ENCODE measurements at places on chromosomes 4 and X.

- DNase-seq: no peak
Measured at GRCh38 chr4:168521721-168522120, 24.9 kb downstream of the PALLD start.

DNA sequence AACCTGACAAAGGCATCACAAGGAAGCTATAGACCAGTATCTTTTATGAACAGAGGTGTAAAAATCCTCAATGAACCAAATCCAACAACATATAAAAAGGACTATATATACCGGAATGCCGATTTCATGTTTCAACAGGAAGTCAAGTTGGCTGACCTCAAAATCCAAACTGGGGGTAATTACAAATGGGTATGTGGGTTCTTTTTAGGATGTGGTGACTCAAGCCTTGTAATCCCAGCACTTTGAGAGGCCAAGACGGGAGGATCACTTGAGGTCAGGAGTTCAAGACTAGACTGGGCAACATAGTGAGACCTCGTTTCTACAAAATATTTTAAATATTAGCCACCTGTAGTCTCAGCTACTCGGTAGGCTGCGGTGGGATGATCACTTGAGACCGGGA, 10.4 kb downstream of the PRSS48 start:
- DNase-seq: no peak

- DNase-seq: no peak
Measured at GRCh38 chr4:96035727-96036126, 195.8 kb downstream of the PDHA2 start.

DNA sequence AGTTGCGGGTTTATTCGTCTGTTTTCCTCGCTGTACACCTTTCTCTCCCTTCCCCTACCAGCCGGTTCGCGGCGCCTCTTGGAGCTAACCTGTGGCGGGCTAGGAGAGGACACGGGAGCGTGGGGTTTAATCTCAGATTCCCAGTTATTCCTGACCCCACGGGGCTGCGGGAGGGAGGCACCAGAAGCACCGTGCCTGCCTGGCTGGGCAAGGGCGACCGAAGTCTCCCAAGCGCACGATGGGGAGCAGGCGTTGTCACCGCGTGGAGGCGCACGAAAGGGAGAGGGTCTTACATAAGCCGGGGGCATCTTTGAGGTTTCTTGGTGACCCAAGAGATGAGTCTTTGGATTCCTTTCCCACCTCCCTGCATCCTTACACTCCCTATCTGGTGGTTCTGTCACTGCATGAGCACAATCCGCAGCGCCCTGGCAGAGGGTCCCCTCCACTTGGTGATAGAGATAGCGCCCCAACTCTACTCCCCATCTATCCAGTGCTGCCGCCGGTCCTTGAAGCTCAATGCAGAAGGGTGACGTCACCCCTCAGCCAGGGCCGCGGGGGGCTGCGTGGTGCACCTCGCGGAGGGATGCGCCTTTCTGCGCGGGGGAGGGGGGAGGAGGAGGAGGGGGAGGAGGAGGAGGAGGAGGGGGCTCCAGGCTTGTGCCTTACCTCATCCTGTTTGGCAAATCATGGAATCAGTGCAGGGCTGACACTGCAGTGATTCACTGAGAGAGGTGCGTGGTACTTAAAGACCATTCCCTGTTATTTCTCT, 793 bp downstream of the TSPAN7 start:
- peak; percentile 26 for DNase-seq

DNA sequence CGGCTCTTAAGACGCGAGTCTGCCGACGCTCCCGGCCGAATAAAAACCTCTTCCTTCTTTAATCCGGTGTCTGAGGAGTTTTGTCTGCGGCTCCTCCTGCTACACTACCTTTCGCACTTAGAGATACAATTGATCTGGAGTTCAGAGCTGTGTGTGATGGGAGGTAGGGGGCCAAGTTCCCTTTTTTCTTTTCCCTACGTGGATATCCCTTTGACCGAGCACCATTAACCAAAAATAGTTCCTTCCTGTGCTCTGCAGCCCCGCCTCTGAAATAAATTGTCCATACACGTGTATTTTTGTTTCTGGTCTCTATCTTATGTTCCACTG, 555 bp upstream of the PGM2 start:
- peak; percentile 22 for DNase-seq

DNA sequence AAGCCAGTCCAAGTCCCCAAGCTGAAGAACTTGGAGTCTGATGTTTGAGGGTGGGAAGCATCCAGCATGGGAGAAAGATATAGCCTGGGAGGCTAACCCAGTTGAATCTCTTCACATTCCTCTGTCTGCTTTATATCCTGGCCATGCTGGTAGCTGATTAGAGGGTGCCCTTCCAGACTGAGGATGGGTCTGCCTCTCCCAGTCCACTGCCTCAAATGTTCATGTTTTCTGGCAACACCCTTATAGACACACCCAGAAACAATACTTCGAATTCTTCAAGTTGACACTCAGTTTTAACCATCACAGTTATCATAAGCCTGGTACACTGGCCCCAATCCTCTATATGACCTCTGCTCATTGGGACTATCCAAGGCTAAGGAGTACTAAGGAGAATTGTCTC, 124.1 kb upstream of the WDR1 start:
- no peak for DNase-seq

DNA sequence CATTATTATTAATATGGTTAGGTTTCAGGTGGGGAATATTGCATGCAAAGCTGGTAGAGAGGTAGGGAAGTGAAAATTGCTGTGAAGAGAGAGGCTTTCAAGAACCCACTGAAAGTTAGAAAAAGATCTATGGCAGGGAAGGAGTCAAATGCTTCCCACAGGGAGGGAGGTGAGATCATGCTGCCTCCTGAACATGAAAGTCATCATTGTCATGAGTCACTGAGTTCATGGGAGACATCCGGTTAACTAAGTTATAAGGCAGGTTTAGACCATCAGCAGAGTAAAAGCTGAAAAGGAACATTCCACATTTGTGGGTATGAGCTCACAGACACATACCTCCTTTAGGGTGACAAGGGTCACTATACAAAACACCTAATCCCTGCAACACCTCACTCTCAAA, 16.2 kb downstream of the GATB start:
- no peak for DNase-seq

- no peak for DNase-seq
Measured at GRCh38 chr4:24910499-24910898, 2.3 kb downstream of the CCDC149 start.

DNA sequence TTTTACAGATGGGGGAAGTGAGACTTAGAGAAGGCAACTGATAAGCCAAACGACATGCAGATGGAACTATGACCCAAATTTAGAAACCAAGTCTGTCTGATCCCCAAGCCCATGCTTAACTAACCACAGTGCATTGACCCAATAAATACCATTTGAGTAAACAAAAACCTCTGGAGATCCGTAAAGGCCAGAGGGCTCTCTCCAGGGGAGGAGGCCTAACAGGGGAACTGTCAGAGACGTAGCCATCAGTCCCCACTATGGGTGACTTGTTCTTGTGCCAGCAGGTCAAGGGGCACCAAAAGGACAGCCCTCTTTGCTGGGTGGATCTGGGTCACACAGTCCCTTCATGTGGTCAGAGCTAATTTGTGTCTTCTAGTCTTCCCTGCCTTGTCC, 420.2 kb downstream of the BCOR start:
- DNase-seq: no peak

DNA sequence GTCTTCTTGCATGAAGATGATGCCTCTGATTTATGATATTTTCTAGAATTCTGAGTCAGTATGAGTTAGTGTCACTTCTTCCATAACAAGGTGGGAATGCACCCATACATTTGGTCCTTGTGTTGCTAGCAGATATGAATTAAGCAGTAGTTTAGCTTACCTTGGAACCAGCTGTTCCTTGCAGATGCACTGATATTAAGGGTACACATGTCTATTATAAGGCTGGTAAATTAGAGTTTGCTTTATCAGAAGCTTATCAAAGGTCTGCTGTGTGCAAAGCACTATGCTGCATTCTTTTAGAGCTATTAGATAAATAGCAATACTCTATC, 36.5 kb downstream of the AFF1 start:
- no peak for DNase-seq

GRCh38 chrX:6685489-6685888, 150.6 kb upstream of the VCX3A start:
- no peak for DNase-seq

GRCh38 chr4:130422261-130422660, 1326.3 kb downstream of the C4orf33 start:
- DNase-seq: no peak

GRCh38 chrX:97224148-97224547, 340.4 kb downstream of the RPA4 start:
- DNase-seq: no peak

DNA sequence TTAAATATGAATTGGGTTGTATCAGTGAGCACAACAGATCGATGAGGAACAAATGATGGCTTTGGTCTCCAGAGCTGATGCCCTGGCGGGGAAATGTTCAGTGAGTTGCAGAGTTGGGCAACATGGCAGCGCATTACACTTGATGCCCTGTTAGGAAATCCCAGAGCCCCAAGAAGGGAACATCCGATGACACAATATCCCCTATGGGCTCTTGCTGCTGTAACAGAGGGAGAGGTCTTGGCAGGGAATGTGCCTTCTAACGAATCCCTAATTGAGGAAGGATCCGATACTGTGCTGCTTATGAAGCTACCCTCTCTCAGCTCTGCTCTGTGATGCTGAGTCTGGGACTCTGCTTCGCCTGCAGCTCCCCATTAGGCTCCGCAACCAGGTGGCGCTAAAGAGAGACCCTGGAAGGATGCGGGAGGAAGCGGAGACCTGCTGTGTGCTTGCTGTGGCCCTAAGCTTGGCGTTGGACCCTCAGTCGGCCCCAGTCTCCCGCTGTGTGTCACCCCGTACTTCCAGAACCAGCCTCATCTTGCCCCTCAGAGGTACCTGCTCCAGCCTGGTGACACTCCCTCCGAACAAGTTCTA, 38.9 kb downstream of the PDHA1 start:
- DNase-seq: peak; percentile 54

DNA sequence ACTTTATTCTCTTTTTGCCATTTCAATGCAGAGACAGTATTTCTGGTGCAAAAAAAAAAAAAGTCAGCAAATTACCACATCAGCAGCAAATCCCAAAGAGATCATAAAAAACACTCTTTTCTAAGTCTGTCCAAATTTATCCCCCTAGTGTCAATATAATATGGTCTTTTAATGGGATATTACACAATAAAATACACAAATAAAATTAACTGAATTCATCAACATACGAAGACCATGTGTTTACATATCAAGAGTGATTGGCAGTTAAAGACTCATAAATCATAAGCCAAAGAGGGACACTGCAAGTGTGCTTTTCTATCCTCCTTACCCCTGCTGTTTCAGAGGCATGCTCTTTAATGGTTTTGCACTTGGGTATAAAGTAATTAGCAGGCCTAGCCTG, 340.2 kb upstream of the DKK2 start:
- no peak for DNase-seq

GRCh38 chrX:20309806-20310205, 43.1 kb upstream of the RPS6KA3 start:
- no peak for DNase-seq

- DNase-seq: no peak
Measured at GRCh38 chrX:135890087-135890585, 3.1 kb downstream of the CT45A10 start.

DNA sequence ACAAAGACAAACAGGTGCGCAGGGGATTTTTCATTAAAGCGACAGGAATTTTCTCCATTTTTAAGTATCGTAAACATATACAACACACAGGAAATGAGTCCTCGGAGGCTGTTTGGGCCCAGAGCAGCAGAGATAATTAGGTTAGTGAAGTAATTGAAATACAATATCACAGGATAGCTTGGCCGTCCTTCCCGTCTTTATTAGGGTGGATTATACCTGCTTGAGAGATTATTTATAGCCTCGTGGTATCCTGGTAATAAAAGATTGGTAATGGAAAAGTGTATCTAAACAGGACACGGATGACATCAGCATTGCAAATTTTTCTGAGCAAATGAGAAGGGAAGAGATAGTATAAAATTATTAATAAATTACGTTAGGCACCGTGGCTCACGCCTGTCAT, 68.2 kb downstream of the CRLF2 start:
- DNase-seq: no peak

DNA sequence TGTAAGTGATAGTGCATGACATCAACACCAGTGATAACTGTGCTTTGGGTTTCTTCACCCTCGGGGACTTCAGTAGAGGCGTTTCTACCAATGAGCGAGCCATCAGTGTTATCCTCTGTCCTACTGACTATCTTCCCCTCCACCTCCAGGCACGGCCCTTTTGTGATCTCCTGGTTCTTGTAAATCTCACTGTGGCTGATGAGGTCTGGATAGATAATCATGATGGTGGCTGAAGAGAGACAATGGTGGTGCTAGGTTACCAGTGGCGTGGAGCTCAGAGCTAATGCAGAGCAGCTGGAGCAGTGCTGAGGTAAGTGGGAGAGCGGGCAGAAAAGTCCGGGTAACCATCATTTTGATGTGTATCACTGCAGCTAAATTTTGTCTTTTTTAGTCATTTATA, 816.6 kb downstream of the GLUD2 start:
- no peak for DNase-seq

GRCh38 chr4:174156239-174156826, 127.1 kb downstream of the FBXO8 start:
- DNase-seq: no peak

GRCh38 chr4:4730249-4730648, 129.2 kb upstream of the MSX1 start:
- no peak for DNase-seq

GRCh38 chr4:76714226-76714625, 183.7 kb downstream of the SOWAHB start:
- no peak for DNase-seq

- DNase-seq: no peak
Measured at GRCh38 chr4:3054169-3054759, 20.1 kb downstream of the HTT-AS start.

- no peak for DNase-seq
Measured at GRCh38 chrX:31213941-31214340, 142.1 kb upstream of the FTHL17 start.

GRCh38 chrX:135345107-135345589, 35.9 kb downstream of the ETDC start:
- DNase-seq: no peak

DNA sequence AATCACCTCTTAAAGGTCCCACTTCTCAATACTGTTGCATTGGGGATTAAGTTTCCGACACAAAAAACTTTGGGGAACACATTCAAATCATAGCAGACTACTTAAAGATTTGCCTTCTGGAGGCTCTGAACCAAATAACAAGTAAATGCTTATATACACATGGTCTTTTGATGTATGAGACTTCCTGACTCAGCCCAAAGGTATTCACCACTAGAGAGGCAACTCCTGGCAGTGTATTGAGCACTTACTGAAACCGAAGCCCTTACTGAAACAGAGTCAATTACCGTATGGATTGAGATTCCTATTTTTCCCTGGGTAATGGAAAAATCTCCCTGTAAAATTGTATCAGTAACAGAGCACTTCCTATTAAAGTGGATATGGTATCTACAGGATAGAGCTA, 45.4 kb downstream of the ZCCHC13 start:
- DNase-seq: no peak
